ENCODE measurements at places on chromosomes 6 and 20.

DNA sequence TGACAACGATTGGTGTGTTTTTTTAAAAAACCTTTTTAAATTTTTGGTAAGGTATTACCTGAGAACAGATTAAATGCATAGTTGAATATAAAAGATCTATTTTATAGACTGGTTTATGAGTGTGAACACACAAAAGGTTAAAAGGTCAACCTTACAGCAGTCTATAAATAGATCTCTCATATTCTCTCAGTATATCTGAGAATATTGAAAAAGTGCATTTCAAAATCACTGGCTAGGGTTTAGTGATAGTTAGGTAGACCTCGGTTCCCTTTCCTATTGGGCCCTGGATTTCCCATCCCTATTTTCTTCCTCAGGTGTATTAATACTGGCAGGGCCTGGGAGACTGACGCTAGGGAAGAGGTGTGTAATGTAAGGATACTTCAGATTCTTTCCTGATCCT lies 723 bp upstream of the ZNF451 start:
- no peaks in the 10 kb centered on the region for H3K27me3 ChIP-seq
- H3K27ac ChIP-seq, result peak overlapping the region; percentile 82
- DNase-seq, result peak; percentile 1
- peak overlapping the region; percentile 85 for H3K4me3 ChIP-seq
- peaks cover 27% of the 10 kb centered on the region for H3K36me3 ChIP-seq

- no peak for DNase-seq
- no peaks in the 10 kb centered on the region for H3K27me3 ChIP-seq
Measured at GRCh38 chr20:4720977-4721349, 746 bp upstream of the PRND start.

DNA sequence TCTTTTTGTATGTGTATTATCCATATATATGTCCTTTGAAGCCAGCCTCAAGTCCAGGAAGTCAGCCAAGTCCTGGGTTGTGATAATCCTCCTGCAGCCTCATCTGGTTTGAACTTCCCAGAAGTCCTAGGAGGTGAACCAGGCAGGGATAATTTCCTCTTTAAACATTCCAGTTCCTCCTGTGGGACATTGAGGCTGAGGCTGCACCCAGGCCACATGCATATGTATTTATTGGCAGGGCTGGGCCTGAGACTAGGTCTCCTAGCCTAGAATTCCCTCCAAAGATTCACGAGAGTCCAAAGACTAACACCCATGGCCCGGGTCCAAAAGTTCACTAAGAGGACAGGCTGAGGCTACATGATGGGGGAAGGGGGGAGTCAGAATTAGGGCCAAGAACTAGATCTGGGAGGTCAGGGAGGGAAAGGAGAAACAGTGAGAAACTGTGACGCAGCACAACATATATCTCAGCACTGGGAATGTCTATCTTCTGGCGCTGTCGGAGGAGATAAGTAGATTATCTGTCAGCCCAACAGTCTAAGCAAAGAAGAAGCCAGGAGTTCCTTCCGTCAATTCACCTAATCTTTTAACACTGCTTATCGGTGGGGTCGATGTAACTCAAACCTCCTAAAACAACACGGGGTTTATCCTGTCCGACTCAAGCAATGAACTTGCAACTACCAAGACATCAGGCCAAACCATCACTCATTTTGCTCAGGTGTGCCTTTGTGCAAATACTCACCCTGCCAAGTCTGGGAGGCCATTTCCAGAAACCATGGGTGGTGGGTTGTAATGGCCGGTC lies 43.3 kb downstream of the SNX5 start:
- no peak for DNase-seq
- peaks cover 54% of the 10 kb centered on the region for H3K27me3 ChIP-seq
- no peaks in the 10 kb centered on the region for H3K4me1 ChIP-seq
- H3K4me3 ChIP-seq, result no peak overlapping the region
- H3K36me3 ChIP-seq, result no peaks in the 10 kb centered on the region

GRCh38 chr6:2632976-2633584 lies 117.6 kb downstream of the MYLK4 start:
- H3K4me3 ChIP-seq, result no peak overlapping the region
- no peaks in the 10 kb centered on the region for H3K36me3 ChIP-seq
- H3K4me1 ChIP-seq, result peaks cover 4% of the 10 kb centered on the region

GRCh38 chr20:23456409-23456808 lies 3.7 kb upstream of the CST11 start:
- peak; percentile 27 for DNase-seq
- H3K27ac ChIP-seq, result peak overlapping the region; percentile 95
- peaks cover 16% of the 10 kb centered on the region for H3K4me1 ChIP-seq

DNA sequence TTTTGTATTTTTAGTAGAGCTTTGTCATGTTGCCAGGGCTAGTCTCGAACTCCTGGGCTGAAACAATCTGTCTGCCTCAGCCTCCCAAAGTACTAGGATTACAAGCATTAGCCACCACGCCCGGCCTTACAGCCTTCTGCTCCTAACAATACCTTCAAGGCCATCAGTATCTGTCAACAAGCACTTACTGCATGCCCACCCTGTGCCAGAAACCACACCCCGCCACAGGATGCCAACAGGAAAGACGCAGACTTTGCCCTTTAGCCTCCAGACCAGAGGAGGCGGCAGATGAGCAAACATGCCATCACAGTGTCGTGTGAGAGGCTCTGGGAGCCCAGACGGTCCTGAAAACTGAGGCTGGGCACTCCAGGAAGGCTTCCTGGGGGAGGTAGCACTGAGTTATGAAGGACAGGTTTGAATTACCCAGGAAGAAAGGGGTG lies 34.7 kb upstream of the TGM3 start:
- H3K4me3 ChIP-seq, result no peak overlapping the region
- H3K36me3 ChIP-seq, result peaks cover 3% of the 10 kb centered on the region
- DNase-seq, result no peak
- no peak overlapping the region for H3K27ac ChIP-seq

DNA sequence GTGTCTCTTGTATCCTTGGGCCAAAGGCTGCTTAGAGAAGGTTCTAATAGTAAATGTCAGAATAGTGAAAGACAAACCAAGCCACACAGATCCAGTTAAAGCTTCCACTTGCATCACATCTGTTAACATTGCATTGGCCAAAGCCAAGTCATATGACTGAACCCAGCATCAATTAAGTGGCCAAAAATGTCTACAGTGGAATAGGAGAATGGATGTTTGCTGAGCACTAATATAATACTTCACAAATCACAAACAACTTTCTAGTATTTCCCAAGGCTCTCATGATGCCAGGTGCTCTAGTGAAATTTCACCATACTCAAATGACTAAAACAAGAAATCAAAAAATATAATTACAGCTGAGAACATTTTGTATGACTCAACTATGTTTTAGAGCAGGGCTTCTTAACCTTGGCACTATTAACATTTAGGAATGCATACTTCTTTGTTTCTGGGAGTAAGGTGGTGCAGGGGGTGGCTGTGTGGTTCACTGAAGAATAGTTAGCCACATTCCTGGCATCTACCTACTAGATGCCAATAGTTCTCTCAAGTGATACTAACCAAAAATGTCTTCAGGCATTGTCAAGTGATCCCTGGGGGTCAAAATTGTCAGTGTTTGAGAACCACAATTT lies 148.0 kb upstream of the SPTLC3 start:
- H3K36me3 ChIP-seq, result no peaks in the 10 kb centered on the region
- H3K27ac ChIP-seq, result no peak overlapping the region
- H3K27me3 ChIP-seq, result no peaks in the 10 kb centered on the region
- H3K4me3 ChIP-seq, result no peak overlapping the region
- DNase-seq, result no peak
- H3K4me1 ChIP-seq, result no peaks in the 10 kb centered on the region

DNA sequence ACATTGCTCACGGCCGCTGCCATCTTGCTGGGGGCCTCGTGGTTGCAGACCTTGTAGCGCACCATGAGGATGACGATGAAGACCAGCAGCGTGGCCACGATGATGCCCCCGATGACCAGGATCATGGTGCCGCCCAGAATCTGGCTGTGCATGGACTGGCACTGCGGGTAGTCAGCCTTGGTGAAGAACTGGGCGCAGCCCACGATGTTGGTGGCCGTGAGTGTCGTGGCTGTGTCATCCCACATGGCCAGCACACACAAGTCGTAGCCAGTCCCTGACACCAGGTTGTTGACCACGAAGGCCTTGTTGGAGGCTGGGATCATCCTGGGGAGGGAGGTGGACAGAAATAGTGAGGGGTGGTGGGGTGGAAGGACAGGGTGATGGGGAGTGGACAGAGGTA lies 194.6 kb downstream of the LRFN2 start:
- H3K27me3 ChIP-seq, result peaks cover 14% of the 10 kb centered on the region
- H3K27ac ChIP-seq, result peak overlapping the region; percentile 23
- no peak for DNase-seq
- peaks cover 28% of the 10 kb centered on the region for H3K4me1 ChIP-seq

GRCh38 chr6:170021579-170021978 lies 269.3 kb downstream of the DLL1 start:
- DNase-seq, result no peak
- no peak overlapping the region for H3K4me3 ChIP-seq
- no peaks in the 10 kb centered on the region for H3K4me1 ChIP-seq
- no peaks in the 10 kb centered on the region for H3K36me3 ChIP-seq

- H3K4me1 ChIP-seq, result peaks cover 6% of the 10 kb centered on the region
- no peak overlapping the region for H3K4me3 ChIP-seq
- no peaks in the 10 kb centered on the region for H3K27me3 ChIP-seq
- no peaks in the 10 kb centered on the region for H3K36me3 ChIP-seq
- DNase-seq, result no peak
- no peak overlapping the region for H3K27ac ChIP-seq
Measured at GRCh38 chr20:59350330-59351156, 50.1 kb downstream of the EDN3 start.

GRCh38 chr6:157226026-157226625 lies 97.2 kb downstream of the TMEM242 start:
- DNase-seq, result no peak
- no peak overlapping the region for H3K4me3 ChIP-seq
- H3K4me1 ChIP-seq, result peaks cover 22% of the 10 kb centered on the region
- H3K27ac ChIP-seq, result no peak overlapping the region
- peaks cover 8% of the 10 kb centered on the region for H3K36me3 ChIP-seq

DNA sequence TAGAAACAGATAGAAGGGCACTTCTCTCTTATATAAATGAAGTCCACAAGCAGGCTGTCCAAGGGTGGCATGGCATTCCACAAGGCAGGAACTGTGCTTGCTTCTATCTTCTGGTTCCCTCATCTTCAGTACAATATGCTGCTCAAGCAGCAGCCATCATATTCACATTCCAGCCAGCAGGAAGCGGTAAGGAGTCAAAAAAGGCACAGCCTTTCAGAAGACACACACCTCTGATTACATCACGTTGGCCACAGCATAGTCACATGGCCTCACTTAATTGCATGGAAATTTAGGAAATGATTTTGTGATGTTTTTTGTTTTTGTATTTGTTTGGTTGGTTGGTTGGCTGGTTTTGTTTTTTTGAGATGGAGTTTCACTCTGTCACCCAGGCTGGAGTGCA lies 19.0 kb downstream of the REM1 start:
- no peak overlapping the region for H3K27ac ChIP-seq
- no peaks in the 10 kb centered on the region for H3K36me3 ChIP-seq

GRCh38 chr6:98230250-98230649 lies 604.1 kb upstream of the POU3F2 start:
- DNase-seq, result no peak
- H3K36me3 ChIP-seq, result no peaks in the 10 kb centered on the region
- no peak overlapping the region for H3K4me3 ChIP-seq
- H3K27me3 ChIP-seq, result no peaks in the 10 kb centered on the region
- no peaks in the 10 kb centered on the region for H3K4me1 ChIP-seq

GRCh38 chr6:4962905-4963304 lies 40.9 kb downstream of the RPP40 start:
- peaks cover 23% of the 10 kb centered on the region for H3K27me3 ChIP-seq
- peaks cover 4% of the 10 kb centered on the region for H3K36me3 ChIP-seq
- H3K4me3 ChIP-seq, result no peak overlapping the region
- no peak overlapping the region for H3K27ac ChIP-seq
- no peak for DNase-seq

DNA sequence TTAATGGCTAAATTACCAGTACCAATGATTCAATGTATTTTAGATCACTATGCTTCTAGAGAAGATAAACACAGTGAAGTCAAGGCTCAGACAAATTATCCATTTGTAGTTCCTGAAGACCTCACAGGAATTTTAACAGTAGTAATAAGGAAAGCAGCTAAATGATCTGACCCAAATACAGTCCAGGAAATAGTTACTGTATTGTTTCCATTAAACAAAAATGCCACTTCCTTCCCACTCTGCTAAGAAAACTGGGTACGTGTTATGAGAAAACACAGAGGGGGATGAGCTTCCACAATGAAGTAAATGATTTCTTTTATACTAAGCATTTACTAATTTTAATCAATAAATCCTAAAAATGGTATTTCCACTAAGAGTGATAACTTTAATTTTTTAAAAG lies 127.9 kb downstream of the CDK19 start:
- H3K4me3 ChIP-seq, result peak overlapping the region; percentile 50
- no peaks in the 10 kb centered on the region for H3K36me3 ChIP-seq
- peak overlapping the region; percentile 92 for H3K27ac ChIP-seq
- H3K4me1 ChIP-seq, result peaks cover 22% of the 10 kb centered on the region
- no peak for DNase-seq

DNA sequence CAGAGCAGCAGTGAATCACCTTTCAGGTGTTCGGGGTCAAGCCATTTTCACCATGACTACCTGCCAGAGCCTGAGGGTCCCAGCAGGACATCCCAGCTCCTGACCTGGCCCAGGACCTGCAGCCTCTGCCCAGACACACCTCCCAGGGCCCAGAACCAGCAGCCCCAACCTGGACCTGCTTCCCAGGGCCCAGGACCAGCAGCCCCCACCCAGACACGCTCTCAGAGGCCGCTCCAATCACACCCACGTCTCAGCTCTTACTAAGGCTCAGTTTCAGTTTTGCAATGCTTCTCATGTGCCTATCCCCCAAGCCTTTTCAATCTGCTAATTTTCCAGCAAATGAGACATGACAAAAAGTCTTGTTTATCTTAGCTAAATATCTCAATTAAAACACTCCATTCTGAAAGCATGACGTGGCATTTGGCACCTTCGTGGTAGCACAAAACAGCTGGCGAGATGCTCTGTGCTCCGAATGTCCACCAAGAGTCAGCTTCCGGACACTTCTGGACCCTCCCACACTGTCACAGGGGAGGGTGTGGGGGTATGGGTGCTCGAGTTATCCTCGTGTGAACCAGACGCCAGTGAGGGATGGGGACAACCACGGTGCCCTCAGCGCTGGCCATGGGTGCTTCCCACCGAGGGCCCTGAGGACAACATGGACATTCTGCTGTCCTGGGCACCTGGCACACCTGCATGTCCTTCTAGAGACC lies 253.2 kb downstream of the DLL1 start:
- peaks cover 41% of the 10 kb centered on the region for H3K27me3 ChIP-seq
- H3K4me3 ChIP-seq, result no peak overlapping the region
- H3K27ac ChIP-seq, result no peak overlapping the region
- H3K4me1 ChIP-seq, result no peaks in the 10 kb centered on the region
- no peak for DNase-seq
- no peaks in the 10 kb centered on the region for H3K36me3 ChIP-seq

Measured in effector memory CD8-positive, alpha-beta T cell (primary cell).